Effector memory CD4-positive, alpha-beta T cell (primary cell): ENCODE measurements at places on chromosomes 12 and 14.
A peak's percentile ranks its signal among the peaks of the same experiment; 100 is the strongest.

DNA sequence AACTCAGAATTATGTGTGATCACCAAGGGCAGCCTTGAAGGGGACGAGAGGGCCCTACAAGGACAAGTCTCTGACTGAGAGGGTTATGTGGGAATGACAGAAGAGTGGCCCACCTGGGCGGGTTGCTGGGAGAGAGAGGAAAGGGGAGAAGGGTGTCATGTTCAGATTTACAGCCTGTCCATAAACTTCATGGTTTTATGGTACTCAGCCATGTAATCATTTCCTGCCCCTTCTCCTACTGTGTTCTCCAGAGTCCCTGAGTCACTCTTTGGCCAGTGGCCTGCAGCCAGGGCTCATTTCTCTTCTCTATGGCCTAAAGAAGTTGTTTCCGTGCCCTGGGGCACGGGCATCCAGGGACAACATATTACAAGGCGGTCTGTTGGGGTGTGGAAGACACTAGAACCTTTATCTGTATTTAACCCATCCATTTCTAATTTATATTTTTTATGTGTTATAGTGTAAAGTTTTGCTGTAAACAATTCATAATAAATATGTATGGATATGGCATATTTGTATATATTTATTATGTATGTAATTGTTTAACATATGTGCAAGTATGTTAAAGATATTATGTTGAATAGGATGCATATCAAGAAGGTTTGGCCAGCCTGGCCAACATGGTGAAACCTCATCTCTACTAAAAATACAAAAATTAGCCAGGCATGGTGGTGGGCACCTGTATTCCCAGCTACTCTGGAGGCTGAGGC lies 26.9 kb downstream of the DDX47 start:
- no peaks in the 10 kb centered on the region for H3K4me1 ChIP-seq
- no peak overlapping the region for H3K27ac ChIP-seq
- no peak overlapping the region for H3K4me3 ChIP-seq

- H3K27me3 ChIP-seq = peaks cover 7% of the 10 kb centered on the region
- no peaks in the 10 kb centered on the region for H3K36me3 ChIP-seq
- no peak overlapping the region for H3K4me3 ChIP-seq
- DNase-seq = no peak
- H3K27ac ChIP-seq = no peak overlapping the region
Observed at GRCh38 chr12:107884769-107885694, 110.5 kb downstream of the ASCL4 start.

DNA sequence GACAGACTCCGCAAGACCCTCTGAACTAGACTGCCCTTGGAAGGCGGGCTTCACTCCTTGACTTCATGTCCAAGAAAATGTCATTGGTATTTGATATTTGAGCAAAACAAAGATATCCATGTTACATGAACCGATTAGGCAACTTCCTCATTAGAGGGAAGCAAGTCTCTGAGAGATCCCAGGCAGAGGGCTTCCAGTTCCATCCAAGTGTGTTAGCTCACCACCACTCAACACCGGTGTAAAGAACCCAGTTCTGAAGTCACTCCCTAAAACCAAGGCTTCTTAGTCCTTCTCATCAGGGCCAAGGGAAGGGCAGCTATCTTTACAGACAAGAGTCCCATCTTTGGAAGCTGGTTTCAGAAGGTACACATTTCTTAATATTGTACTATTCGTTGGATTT lies 87.2 kb upstream of the CDKN3 start:
- no peak overlapping the region for H3K4me3 ChIP-seq
- no peaks in the 10 kb centered on the region for H3K4me1 ChIP-seq
- H3K36me3 ChIP-seq = no peaks in the 10 kb centered on the region
- DNase-seq = no peak
- H3K27ac ChIP-seq = no peak overlapping the region

DNA sequence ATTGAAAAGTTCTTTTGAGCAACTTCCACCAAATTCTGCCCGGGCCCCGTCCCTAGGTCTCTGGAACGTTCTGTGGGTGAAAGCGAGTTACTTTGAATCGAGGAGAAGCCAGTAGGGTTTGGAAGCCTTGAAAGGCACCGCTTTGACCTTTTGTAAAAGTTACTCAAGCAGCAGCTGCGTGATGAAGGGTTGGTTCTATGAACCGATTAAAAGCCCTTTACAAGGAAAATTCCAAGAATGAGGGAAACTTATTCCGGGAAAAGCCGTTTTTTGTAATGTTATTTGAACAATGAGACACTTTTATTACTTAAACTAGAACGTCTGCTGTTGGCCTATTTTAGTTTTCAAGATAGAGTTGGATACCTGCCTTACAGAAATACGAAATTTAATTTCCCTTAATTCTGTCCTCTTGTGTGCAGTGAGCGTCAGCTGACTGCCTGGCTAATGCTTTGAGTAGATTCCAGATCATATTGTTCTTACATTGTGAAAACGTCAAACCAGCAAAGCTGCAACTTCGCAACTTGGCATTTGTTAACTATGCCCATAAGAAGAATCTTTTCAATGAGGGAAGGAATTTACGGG lies 906 bp downstream of the LARP4 start:
- no peaks in the 10 kb centered on the region for H3K27me3 ChIP-seq
- DNase-seq = no peak
- peak overlapping the region; percentile 75 for H3K27ac ChIP-seq
- H3K4me1 ChIP-seq = peaks cover 7% of the 10 kb centered on the region

GRCh38 chr14:75559451-75560222 lies 18.8 kb upstream of the FLVCR2 start:
- peaks cover 8% of the 10 kb centered on the region for H3K4me1 ChIP-seq
- H3K36me3 ChIP-seq = no peaks in the 10 kb centered on the region
- no peaks in the 10 kb centered on the region for H3K27me3 ChIP-seq
- DNase-seq = no peak
- no peak overlapping the region for H3K27ac ChIP-seq

DNA sequence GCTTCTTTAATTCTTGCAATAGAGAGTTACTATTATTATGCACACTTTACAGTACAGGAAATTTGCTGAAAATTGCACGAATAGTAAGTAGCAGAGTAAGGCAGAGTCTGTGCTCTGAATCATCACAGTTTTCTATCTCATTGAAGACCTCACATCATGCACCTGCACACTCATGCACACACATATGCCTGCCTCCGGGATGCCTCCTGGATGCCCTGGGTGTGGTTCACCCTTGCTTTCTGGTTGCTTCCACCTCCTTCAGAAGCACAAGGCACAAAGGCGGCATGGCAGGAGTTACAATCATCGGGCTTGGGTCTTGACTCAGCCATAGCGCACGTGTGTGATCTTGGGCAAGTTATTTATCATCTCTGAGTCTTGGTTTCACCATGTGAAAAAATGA lies 564.0 kb downstream of the VRK1 start:
- H3K4me3 ChIP-seq = no peak overlapping the region
- H3K36me3 ChIP-seq = no peaks in the 10 kb centered on the region
- H3K27ac ChIP-seq = no peak overlapping the region
- no peaks in the 10 kb centered on the region for H3K4me1 ChIP-seq
- no peaks in the 10 kb centered on the region for H3K27me3 ChIP-seq

DNA sequence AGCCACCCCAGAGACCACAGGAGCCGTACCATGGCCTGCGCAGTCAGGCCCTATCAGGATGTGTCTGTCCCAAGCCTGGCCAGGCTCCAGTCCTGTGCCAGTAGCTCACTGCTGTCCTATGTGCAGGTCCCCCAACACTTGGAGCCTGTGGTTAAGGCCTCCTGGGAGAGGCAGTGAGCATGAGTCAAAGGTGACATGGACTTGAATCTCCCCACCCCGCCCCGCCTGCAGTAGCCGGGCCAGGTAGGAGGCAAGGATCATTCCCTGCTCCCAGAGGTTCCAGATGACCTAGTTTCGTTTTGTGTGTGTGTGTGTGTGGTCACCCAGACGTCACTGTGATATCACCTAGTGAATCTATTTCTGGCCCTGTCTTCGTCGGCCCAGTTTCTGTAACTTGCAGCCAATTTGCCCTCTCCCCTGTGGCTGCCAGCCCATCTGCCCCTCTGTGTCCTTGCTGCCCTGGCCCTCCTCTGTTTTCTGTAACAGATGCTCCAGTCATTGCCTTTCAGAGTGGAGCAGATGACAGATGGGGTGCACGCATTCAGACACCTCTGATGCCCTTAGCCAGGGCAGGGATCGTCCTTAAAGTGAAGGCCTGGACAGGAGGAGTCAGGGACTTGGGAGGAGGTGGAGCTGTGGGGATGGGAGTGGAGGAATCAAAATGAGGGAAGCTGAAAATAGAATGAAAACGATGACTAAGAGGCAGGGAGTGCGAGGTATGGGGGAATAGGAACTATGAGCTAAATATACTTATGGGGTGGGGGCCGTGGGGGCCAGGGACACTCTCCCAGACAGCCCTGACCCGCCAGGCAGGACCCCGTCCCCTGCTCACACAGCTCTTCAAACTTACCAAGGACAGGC lies 37.4 kb downstream of the SLC6A12 start:
- H3K27ac ChIP-seq = no peak overlapping the region
- peaks cover 3% of the 10 kb centered on the region for H3K27me3 ChIP-seq
- no peak overlapping the region for H3K4me3 ChIP-seq

DNA sequence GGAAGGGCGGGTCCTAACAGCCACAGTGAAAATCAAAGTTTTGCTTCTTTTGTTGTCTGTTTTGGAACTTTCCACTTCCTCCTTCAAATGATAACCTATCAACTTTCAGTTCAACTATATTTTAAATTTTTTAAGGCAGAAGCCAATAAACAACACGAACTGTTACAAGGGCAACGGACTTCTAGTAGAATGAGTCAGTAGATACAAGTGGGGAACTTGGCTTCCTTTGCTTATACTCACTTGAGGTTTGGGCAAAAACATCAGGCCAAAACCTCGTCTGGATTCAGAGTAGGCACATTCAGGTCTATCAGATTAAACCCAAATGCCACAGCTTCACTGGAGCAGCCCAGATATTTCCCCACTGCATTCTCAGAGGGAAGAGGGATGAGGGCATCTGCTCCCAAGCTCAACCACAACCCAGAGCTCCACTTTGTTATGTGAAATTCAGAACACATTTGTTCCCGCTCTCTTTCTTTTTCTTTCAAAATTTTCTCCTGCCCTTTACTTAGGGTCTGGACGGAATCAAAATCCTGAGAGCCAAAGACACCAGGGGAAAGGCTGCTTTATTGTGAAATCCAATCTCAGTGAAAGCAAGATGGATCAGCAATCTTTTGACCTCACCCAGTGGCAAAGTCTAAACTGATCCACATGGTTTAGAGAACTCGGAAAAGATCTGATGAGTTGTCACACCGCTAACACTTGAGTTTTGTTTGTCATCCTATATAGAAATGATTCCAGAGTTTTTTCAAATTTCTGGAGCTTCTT lies 152.5 kb upstream of the BTG1 start:
- H3K36me3 ChIP-seq = no peaks in the 10 kb centered on the region
- H3K4me3 ChIP-seq = no peak overlapping the region
- DNase-seq = no peak

DNA sequence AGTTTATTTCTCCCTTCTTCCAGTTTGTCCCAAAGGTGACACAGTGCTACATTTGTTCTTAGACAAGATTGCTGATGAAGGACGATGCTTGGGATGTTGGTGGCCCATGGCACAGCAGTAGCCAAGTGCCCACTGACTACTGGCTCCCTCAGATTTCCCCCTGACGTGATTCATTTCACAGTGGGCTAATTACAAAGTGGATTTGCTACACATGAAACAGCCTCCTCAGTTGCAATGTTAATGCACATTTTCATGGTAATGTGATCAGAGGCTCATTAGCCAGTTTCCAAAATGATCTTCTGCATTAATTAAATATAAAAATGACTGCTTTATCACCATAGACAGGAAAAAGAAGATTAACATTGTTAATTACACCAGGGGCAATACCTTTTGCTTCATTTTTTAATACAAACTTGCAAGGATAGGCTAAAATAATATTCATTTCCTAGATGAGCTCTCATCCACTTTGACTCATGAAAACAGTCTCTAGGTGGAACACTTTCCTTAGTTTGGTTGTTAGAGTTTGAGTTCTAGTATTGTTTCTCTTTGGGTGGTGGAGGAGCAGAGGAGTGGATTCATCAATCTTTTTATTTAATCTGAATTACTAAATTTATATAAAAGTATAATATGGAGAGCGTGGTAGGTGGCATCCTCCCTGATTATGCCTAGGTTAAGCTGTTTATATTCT lies 250.9 kb downstream of the PDZRN4 start:
- no peak for DNase-seq
- H3K4me3 ChIP-seq = no peak overlapping the region
- H3K36me3 ChIP-seq = no peaks in the 10 kb centered on the region
- H3K27me3 ChIP-seq = no peaks in the 10 kb centered on the region

DNA sequence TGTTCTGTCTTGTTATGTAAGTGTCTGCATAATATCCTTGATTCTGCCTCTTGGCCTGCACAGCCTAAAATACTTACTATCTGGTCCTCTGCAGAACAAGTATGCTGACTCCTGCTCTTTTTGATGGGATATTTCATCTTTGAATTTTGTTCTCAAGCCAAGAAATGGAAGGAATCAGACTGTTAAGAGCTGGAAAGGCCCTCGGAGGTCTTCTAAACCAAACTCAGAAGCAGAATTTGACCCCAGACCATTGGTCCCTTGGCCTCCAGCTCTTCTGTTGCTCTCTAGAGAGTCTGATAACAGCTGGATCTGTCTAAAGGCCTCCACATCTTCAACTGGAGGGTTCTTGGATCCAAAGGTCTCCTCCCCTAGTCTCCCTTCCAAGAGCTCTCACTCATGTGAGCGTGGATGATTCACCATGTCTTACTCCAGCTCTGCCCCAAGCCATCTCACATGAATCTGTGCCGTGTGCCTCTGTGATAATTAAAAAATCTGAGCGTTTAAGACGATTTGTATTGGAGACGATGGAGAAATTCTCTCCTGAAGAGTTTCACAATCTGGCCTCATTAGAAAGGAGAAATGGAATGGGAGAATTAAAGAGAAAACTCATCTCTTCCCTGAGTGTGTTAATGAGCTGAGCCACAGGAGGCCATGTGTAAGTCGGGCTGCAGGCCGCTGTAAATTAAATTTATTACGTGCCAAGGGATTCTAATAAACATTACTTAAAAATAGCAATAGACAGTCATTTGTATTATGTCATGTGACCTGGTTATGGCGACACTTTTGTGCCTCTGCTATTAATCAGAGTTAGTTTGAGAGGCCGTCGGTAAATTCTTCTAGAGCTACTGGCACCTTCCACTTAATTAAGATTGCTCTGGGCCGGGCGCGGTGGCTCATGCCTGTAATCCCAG lies 15.4 kb upstream of the PRIMA1 start:
- H3K4me3 ChIP-seq = no peak overlapping the region
- no peak overlapping the region for H3K27ac ChIP-seq
- no peaks in the 10 kb centered on the region for H3K27me3 ChIP-seq
- no peak for DNase-seq

DNA sequence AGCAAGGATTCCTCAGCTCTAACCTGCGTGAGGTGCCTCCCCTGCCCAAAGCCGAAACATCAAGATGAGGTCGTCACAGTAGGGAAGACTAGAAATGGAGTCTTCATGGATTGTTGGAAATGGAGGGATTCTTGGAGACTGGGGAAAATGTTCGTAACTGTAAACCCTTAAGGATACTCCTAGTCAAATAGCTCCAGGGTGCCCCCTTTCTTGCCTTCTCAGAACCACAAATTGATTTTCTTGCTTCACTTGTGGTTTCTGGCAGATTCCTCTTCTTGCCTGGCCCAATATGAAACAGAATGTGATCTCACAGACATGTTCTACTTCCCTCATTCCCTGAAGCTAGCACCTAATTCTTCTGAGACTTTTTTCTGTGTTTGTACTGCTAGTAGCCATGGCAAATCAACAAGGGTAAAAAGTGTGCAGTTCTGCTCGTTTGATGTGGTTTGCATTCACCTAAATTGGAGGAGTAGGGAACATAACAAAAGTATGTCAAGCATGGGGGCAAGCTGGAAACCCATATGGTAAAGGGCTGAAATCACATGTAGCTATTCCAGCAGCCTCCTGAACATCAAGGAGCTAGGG lies 332.0 kb downstream of the PAWR start:
- no peaks in the 10 kb centered on the region for H3K4me1 ChIP-seq
- H3K4me3 ChIP-seq = no peak overlapping the region
